ENCODE measurements at places on chromosomes 11 and 22. TPM values are rescaled to one million over a fixed set of nuclear protein-coding genes. Genes with fewer than 3 reads are reported as not detected.

- DNase-seq: peak; percentile 21
These were observed 47.1 kb upstream of the UCP3 start for GRCh38 chr11:74055938-74056337.

DNA sequence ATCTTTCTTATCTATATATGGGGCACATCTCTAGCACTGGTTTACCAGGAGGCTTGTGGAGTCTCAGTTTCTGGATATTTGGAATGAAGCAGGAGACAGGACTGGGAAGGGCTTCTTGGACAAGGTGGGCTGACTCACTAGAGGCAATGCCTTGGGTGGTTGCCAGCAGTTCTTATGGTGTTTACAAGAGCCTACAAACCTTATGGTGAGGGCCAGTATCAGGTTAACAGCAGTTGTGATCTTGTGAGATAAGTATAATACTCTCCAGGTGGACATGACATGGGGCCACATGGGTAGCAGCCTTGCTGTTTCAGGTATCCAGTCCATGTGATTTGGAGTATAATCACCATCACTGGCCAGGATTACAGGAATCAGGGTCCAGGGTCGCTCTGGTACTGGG lies 10.2 kb downstream of the FUT4 start:
- peak; percentile 58 for DNase-seq

DNA sequence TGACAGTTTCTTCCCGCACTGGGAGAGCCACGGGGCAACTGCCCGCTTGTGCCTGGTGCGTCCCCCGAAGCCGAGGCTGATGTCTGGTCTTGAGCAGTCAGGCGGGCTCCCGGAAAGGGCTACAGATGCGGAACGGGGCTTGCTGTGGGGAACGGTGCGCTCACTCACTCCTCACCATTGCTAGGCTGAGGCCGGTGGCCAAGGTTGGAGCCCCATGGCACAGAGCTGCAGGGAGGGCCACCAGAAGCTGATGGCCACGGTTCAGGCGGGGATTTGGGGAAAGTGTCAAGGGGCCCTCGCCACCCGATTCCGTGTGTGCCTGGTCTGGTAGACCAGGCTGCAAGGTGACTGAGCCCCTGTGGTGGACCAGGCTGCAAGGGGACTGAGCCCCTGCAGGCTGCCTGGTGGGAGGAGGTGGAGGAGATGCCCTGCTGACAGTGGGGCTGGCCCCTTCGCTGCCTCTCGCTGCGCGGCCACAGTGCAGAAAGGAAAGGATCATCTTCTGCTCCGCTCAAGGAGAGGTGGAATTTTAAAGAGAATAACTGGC lies 1315.8 kb downstream of the BRD1 start:
- DNase-seq: no peak

GRCh38 chr11:19450282-19450681 lies 209.5 kb upstream of the E2F8 start:
- DNase-seq: no peak

DNA sequence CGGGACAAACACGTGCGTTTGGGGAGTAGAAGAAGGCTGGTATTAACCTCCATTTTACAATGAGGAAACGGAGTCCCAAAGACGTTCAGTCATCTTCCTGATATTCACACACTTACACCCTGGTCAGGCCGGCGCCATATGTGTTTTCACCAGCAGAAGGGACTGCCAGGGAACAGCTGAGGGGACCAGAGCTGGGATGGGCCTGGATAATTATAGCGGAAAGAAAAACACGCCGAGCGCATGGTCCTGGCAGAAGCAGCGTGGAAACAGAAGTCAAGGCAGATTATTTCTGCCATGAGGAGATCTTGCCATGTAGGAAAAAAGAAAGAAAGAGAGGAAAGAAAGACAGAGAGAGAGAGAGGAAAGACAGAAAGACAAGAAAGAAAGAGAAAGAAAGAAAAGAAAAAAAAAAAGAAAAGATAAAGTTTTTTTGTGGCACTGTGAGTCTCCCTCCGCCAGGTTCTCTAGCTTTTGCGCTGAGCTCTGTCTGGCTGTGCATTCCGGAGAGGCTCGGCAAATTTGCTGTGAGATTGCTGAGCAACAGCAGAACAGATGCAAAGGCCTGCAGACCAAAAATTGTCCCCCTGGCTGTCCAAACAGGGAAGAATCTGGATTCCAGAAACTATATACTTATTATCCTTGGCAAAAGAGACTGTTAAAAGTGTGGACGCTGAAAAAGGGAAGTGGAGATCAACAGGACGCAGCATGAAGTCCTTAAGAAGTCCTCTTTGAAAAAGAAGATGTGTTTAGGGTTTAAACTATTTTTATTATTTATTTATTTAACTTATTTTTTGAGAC lies 1.3 kb upstream of the UCP2 start:
- DNase-seq: no peak

- no peak for DNase-seq
These were observed at the start of gene VPREB3 for GRCh38 chr22:23754220-23754919. Gene VPREB3 (minus strand): TSS chr22:23754425. CDS start chr22:23754363, 62 bp downstream.

DNA sequence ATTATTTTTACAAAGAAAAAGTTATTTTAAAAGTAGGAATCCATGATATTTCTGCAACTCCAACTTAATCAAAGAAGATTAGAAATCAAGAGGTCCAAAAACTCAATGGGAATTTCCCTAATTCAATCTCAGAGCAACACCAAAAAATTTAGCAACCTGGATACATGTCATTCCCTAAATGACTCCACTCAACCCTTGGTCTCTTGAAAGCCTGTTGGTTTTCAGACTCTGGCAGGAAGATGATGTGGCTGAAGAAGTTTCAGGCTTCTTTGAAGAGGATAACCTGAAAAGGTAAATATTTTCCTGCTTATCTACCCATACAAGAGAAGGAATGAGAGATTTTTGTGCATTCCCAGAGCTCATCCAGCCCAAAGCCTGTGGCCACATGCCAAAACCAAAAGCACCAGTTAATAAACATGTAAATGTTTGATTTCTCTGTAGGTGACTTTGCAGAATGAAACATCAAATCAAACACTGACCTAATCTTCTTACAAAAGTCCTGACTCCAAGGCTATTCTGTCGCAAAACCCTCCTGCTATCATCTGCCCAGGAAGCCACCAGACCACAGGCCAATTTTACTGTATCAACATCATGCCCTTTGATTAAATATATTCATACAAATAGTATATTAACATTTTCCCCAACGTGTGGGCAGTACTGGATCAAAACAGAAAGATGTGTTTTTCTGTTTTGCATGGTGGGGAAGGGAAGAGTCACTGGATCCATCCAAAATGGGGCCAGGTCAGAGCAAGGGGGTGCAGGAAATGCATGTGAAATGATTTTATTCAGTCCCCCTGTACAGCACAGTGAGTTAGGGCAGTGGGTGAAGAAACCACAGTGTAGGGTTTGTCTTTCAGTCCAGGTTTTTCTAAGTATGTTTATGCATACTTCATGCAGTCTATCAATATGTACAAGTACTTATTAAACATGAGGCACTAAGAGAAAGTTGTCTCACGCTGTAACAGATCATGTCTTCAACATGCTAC lies 38.8 kb downstream of the SMCO4 start:
- DNase-seq: no peak

DNA sequence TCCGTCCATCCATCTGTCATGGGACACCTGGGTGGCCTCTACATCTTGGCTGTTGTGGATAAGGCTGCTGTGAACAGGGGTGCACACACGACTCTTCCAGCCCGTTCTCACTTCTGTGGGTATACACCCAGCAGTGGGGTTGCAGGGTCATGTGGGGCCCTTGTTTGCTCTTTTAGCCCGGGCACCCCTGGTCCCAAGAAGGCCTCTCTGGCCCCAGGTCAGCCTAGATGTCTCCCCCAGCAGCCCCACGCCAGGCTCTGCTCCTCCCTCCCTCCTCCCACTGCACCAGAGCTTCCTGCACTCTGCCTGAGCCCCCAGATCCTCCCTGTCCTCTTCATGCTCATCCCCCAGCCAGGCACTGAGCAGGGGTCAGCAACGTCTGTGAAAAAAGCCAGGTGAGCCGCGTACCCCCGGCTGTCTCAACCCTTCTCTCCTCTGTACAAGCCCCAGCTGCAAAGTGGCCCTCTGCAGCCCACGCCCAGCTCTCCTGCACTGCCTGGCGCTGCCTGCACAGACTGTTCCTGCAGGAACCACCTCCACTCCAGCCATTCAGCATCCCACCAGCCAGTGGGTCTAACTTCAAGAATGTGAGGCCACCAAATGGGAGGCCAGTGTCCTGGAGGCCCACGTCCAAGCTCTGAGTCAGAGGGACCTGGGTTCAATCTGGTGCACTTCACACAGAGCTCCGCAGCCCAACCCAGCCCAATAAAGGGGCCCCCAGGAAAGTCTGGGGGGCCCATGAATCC lies 1508.9 kb downstream of the BRD1 start:
- DNase-seq: no peak

GRCh38 chr11:112949781-112950575 lies 11.2 kb upstream of the NCAM1 start:
- no peak for DNase-seq

C22orf42 gene
- not detected for total RNA-seq

- DNase-seq: no peak
These were observed 699.0 kb downstream of the ETS1 start for GRCh38 chr11:127888386-127888785.

TPBGL gene
- not detected for total RNA-seq

DNA sequence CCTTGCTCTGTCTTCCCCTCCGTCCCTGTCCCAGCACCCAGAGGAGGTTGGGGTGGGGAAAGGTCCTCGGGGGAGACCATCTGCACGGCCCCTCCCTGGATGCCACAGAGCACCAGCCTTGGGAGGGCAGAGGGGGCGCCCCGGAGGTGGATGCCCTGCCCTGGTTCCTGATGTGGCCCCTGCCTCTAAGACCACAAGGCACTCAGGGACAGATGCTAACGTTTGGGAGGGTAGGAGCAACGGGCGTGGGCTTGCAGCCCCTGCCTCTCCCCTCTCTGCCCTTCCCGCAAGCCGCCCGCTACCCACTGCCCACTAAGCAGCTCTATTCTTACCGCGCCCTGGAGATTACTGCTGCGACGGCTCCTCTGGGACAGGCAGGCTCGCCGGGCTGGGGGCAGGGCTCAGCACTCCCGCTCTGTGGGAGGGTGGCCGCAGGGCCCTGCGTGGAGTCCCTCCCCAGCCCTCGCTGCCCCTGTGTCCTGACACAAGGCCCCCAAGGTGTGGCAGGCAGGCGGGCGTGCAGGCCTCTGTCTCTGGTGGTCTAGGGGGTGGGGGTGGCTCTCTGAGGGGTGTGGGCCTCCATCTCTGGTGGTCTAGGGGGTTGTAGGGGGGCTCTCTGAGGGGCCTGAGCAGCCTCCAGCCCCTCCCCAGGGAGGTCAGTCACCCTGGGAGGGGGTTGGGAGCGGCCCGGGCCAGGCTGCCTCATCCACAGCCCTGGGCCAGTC lies 14.9 kb downstream of the BRSK2 start:
- DNase-seq: no peak

GRCh38 chr22:32206774-32207758 lies 2.2 kb upstream of the RFPL2 start:
- peak; percentile 60 for DNase-seq

DNA sequence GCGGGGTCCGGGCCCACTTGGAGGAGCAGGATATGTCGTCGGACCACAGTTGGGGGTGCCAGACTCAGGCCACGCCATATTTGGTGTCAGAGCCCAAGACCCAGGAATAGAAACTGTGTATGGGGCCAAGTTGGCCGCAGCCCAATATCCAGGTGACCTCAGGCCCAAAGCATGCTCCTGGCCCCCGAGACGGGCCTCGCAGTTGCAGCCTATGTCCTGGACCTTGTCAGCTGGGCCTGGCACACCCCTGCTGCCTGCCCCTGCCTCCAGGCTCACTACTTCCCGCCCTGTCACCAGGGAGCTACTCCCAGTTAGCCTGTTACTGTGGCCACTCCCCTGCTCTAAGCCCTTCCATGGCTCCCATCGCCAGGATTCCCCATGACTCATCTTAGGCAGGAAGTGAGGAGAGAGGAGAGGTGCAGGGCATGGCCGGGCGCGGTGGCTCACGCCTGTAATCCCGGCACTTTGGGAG lies 23.1 kb downstream of the A4GALT start:
- DNase-seq: peak; percentile 91

GRCh38 chr22:36331306-36331911 lies 56.4 kb downstream of the MYH9 start:
- DNase-seq: peak; percentile 98

GRCh38 chr22:22460635-22461034 lies 47.9 kb downstream of the ZNF280B start:
- DNase-seq: no peak

ALDH3B1 gene
- total RNA-seq: 5.8 TPM

- peak; percentile 90 for DNase-seq
These were observed at the start of gene FUT4 for GRCh38 chr11:94543695-94544645. Gene FUT4 (plus strand): TSS chr11:94543921. CDS start chr11:94544134, 213 bp downstream.

GRCh38 chr22:36588285-36588684 lies 59.3 kb upstream of the EIF3D start:
- DNase-seq: no peak

DNA sequence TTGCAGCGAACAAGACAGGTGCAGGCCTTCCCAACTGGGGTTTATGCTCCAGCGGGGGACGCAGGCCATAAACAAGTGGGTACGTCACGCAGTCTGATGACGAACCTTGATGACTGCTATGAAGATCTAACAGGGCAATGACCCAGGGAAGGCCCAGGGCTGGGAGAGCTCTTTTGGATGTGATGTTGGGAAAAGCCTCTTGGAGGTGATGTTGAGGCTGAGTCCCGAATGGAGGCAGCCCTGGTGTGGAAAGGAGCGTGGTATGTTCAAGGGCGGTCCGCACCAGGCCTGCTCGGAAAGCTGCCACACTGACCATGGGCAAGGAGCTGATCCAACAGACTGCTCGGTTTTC lies 5.8 kb downstream of the FADS2 start:
- no peak for DNase-seq

DNA sequence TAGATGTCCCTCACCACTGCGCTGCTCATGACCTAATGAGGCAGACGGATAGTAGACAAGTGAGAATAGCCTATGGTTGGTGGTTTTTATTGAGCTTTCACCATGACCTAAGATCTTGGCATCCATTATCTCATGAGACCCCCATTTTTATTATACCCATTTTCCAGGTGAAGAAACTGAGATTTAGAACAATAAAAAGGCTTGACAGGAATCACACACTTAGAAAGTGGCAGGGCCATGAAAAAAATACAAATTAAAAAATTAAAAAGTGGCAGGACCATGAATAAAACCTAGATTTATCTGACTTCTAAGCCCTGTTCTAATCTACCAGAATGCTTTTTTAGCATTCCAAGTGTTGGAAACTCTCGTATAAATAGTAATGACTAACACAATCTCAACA lies 1.1 kb downstream of the LRRC55 start:
- DNase-seq: no peak

OR9Q2 gene
- total RNA-seq: not detected
